Body of pancreas (tissue), 4 donors: ENCODE measurements at places on chromosomes 5 and 9. TPM values are rescaled to one million over a fixed set of nuclear protein-coding genes. Genes with fewer than 3 reads are reported as not detected.

The PCDHGA5 gene
- 5.6 TPM for total RNA-seq

The DHX29 gene
- 25.4 TPM for total RNA-seq

- no peak for DNase-seq
These were observed 448.0 kb downstream of the CCDC171 start for GRCh38 chr9:16000811-16001210.

DNA sequence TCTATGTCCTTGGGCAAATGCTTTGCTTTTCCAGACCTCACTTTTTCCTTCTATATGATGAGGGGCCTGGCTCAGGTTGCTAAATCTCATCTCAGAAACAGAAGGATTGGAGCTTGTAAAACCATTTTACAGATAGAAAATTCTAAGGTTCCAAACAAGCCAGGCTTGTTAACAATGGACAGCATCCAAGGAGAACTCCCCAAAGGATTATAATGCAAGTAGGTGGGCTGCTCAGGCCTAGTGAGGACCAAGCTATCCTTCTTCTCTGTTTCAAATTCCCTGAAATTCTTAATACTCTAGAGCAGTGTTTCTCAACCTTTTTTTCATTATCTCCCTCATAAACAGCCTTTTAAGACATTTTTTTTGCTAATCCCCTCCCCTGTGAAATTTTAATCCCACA is 269.8 kb downstream of the TMEM38B start:
- no peak for DNase-seq

- DNase-seq: no peak
These were observed 30.8 kb downstream of the TJP2 start for GRCh38 chr9:69204849-69205248.

DNA sequence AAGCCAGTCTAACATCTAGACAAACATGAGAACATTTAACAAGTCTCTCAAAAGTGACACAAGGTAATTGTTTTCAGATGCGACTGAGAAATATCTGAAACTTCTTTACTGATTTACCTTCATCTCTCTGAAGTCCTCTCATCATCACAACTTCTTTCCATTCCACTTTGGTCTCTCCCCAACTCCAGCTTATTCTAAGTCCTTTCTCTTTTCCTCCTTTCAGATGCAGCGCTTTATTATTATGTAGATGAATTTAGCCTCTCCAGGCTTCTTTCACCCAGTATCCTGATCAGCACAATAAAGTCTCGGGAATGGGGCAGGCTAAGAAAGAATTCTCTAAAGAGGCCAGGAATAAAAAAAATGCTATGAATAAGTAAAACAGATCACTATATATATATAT is 128.0 kb downstream of the KCTD16 start:
- no peak for DNase-seq
